Posterior vena cava (tissue), 2 donors: ENCODE measurements at places on chromosomes 4 and X.

GRCh38 chr4:74161666-74162450, 3.9 kb downstream of the MTHFD2L start:
- DNase-seq: no peak

DNA sequence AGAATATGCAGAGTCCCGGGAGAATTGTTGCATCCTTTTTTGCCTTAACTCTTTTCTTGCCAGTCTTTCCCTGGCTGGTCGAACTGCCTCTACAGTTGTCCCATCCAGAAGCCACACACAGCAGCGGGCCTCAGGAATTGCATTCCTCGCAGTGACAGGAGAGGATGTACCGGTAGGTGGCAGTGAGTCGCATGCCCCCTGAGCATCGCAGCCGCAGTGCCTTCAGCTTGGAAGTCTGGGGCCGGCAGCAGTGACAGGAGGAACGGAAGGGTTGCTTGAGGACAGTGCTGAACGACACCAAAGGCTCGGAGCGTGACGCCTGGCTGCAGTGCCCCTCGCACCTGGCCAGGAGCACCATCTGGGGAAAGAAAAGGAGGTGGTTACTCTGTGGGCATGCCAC, 23.5 kb downstream of the NDP start:
- DNase-seq: no peak

DNA sequence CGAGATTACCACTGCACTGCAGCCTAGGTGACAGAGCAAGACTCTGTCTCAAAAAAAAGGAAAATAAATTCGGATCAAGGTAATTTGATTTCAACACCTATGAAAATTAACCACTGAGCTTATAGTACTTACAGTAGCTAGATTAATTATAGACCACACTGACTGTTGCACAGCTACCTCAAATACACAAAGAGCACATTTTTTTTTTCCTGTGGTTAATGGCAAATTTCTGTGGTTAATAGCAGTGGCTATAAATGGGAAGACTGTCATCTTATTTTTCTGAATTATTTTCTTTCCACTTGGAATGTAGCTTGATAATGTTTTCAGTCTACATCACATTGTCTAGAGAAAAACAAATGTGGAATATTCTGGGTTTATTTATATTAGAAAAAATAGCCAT, 1661.6 kb upstream of the PCDH7 start:
- no peak for DNase-seq

DNA sequence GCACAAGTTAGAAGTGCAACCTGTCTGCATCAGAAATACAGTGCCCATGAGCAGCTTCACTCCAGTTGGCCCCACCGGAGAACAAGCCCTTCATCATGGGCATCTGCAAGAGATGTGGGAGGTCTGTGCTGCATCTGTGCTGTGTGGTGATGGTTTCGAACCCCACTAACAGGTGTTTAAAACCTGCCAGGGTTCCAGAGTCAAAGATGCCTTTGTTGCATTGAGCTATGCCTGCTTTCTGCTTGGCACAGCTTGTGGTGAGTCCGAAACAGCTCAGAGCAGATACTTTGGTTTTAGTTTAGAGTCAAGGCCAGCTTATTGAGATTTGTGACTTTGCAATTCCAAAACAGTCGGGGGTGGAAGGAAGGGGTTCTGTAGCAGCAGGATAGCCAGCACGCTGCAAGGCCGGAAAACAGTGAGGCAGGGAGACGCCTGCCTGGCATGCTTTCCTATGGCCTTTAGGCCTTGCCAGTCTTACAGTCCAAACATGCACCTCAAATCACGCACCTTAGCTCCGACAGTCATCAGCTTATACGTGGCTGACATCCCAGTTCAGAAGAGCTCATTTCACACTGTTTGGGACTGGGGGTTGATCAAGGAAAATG, 21.8 kb downstream of the MAGEA9 start:
- DNase-seq: no peak

DNA sequence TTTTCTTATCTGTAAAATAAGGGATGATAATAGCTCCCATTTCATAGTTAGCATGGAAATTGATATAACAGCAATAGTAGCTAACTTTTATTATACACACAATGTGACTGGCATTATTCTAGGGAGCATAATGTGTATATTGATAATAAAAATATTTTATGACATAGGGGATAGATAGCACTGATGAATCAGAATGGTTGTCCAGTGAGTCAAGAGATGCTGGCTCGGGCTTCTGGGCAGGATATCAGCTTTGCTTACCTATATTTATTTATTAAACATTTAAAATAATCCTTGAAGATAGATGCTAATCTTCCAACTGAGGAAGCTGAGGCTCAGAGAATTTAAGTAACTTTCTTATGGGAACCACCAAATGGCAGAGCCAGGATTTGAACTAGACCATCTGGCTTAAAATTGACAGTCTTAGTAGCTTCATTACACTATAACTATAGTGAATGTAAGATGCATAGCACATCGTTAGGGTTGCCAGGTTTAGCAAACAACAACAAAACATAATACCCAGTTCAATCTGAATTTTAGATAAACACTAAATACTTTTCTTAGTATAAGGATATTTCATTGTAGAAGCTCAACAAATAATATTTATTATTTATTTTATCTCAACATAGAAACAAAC, 2.7 kb downstream of the AFP start:
- DNase-seq: no peak

DNA sequence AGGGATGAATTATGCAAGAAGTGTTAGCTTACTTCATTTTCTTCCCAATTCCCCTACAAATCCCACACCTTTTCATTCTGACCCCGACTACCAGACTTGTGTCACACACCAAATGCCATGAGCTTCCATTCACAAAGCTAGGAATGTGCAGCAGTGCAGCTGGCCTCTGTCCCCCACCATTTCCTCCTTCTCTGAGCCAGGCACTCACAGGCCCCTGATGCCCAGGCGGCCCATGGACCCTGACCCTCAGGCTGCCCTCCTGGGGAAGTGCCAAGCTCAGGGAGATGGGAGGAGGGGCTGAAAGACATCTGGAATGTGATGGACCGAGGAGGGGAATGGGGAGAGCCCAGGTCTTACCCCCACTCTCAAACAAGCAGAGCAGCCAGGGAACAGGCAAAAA, 67.0 kb upstream of the BCOR start:
- peak; percentile 44 for DNase-seq

GRCh38 chr4:89110541-89110985, 770 bp upstream of the TIGD2 start:
- no peak for DNase-seq

GRCh38 chrX:129557844-129558480, 17.9 kb downstream of the OCRL start:
- no peak for DNase-seq
